Activated T-helper 17 cell treated with anti-CD3 and anti-CD28 coated beads, Interleukin-2, amount 50 U/mL, for 72 hours (primary cell): ENCODE measurements at places on chromosomes 1 and 21.

DNA sequence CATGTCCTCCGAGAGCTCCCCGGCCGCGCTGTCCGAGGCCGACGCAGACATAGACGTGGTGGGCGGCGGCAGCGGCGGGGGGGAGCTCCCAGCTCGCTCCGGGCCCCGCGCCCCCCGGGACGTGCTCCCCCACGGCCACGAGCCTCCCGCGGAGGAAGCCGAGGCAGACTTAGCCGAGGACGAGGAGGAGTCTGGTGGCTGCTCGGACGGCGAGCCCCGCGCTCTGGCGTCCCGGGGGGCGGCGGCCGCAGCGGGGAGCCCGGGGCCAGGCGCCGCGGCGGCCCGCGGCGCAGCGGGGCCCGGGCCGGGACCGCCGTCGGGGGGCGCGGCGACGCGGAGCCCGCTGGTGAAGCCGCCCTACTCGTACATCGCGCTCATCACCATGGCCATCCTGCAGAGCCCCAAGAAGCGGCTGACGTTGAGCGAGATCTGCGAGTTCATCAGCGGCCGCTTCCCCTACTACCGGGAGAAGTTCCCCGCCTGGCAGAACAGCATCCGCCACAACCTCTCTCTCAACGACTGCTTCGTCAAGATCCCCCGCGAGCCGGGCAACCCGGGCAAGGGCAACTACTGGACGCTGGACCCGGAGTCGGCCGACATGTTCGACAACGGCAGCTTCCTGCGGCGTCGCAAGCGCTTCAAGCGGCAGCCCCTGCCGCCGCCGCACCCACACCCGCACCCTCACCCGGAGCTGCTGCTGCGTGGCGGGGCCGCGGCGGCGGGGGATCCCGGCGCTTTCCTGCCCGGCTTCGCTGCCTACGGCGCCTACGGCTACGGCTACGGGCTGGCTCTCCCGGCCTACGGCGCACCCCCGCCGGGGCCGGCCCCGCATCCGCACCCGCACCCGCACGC, 547 bp downstream of the FOXD2 start:
- no peak for ATAC-seq

GRCh38 chr1:20702416-20702815, 15.4 kb downstream of the KIF17 start:
- no peak for ATAC-seq

DNA sequence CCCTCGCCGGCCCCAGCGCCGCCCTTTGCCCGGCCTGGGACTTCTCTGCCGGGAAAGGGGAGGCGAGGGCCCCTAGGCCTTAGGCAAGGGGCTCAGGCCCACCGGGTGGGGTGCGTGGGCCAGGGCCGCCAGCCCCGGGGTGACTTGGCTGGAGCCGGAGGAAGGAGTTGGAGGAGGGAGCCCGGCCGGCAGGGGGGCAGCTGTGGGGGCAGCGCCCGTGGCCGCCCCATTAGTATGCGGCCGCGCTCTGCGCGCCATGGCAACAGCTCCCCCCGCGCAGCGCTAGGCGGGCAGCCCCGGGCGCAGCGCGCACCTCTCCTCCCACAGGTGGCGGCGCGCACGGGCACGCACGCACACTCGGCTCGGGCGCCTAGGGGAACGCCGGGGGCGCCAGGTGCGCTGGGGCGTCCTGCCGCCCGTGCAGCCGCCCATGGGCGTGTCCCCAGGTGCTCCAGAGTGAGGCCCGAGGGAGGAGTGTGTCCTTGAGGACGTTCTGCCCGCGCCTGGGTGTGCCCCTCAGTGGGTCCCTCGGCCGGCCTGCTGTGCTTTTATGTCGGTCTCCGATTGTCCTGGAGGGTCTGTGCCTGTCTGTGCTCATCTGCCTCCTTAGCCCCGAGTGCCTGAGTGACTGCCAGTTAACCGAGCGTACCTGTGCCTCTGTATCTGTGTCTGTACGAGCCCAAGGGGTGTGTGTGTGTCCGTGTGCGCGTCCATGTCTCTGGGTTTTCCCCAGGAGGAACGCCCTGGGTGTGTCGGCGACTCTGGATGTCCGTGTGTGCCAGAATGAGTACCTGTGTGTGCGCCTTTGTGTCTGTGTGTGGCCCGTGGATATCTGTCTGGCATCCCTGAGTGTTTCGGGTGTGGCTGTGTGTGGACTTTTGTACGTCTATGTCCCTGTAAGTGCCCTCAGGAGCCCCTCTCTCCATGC, 38.2 kb upstream of the WASF2 start:
- ATAC-seq: peak; percentile 42

- ATAC-seq: no peak
Observed at GRCh38 chr1:153000294-153000693, 1.3 kb upstream of the SPRR3 start.

GRCh38 chr1:151326619-151327222, 495 bp downstream of the PI4KB start:
- peak; percentile 74 for ATAC-seq

DNA sequence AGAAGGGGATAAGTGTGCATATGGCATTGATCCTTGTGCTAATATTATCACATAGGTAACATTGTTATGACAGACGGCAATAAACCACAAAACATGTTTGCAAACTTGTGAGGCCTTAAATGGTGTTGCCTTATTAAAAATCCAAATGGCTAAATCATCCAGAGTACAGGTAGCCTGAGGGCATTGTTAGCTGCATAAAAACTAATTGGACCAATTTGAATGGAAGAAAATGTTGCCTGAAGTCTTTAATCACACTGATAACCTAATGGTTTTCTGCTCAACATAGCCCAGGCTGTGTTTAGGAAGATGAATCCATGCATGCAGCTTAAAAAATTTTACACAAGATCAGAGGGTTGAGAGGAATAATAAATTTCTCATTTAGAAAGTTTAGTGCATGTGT, 19.4 kb upstream of the LRRC53 start:
- no peak for ATAC-seq

DNA sequence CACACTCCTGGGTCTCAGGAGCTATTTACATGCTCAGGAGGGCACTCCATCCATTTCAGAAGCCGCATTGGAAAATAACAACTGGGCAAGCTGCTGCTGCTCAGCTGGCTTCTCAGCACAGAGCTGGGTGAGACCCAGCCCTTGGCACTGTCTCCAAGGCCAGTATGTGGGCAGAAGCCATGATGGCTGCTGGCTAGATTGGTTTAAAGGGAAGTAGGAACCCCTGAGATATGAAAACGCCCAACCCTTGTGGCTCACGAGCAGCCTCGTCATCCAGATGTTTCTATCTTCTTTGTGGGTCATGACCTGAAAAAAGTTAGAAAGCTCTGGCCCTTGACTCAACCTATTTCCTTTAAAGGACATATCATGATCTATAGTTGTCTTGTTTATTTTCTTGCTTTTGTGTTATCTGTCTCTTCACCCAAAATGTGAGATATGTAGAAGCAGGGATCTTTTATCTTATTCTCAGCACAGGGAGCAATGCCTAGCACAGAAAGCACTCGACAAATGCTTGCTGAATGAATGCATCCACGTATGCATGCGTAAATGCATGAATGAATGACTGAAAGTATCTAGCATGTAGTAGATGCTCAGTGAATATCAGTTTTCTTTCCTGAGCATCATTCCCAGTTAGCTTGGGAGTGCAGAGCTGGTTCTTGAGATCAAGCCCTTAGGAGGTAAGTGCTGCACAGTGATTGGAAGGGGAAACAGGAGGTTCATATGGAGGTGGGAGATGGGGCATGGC, 11.6 kb downstream of the MYBPH start:
- ATAC-seq: no peak
